ENCODE measurements at places on chromosomes 11 and 22.

- no peak for DNase-seq
These were observed 17.0 kb downstream of the C11orf96 start for GRCh38 chr11:43959321-43959995.

DNA sequence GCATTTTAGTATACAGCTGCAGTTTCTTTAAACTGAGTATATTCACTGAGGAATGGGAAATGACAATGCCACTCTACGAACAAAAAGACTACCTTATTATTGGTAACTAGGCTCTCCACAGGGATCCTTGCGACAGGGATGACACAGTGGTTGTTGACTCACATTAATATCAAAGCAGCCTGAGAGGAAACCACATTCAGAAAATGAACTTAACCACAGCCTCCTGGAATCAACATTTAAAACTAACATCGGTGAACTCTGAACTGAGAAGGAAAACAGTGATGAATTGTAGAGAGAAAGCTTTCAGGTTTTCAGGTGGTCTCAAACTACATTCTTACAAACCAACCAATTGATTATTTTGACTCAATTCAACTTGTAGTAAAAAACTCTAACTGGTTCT lies 90.3 kb upstream of the MTMR2 start:
- peak; percentile 74 for DNase-seq

DNA sequence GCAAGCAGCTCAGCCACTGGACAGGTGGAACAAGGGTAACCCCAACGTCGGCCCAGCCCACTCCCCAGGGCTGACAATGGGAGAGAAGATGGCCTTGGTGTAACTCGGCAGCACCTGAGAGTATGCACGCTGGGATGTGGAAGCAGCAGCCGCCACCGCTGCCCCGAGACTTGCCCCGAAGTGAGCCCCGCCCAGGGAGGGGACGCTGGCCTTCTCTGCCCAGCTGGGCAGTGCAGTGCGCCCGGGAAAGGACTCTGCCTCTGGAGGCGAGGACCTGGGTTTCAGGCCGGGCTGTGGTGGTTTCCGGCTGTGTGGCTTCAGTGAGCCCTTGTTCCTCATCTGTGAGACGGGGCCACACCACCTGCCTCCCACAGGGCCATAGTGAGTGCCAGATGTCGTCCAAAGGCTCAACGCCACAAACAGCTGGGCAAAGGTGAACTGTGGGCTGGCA lies 8.6 kb upstream of the POLDIP3 start:
- no peak for DNase-seq

DNA sequence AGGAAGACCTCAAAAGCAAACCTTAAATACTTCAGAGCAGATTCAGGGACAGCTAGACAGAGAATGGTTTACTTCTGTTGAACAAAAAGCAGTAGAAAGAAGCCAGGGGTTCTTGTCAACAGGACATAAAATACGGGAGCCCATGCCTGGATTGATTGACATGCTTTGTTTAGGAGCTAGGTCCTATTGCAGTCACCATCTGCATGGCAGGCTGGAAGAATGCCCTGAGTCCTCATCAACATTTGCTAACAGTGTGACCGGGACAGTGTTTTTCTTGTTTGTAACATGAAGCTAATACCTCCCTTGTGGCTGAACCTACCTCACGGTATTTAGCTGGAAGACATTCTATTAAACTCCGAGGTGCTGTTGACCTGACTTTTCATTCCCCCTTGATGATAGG lies 225.4 kb downstream of the NTM start:
- no peak for DNase-seq
